ENCODE measurements at places on chromosomes 2 and 18. TPM values are rescaled to one million over a fixed set of nuclear protein-coding genes. Genes with fewer than 3 reads are reported as not detected.
A peak's percentile ranks its signal among the peaks of the same experiment; 100 is the strongest.

DNA sequence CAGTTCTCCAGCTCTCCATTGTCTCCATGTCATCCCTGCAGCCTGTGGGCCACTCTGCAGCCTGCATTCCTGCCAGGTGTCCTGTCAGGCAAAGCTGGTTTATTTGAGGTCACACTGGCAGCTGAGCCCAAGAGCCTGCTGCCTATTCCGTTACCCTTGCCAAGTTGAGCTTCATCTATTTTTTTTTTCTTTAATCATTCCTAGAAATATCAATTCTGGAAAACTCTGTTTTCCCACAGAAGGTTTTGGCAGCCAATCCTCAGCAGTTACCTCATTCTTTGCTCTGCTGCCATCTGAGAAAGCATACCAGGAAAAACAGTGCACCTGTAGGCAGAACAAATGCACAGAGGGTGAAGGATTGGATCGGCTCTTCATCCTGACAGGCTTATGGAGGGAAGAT lies 411.0 kb upstream of the ACVR2A start:
- no peak for DNase-seq

DNA sequence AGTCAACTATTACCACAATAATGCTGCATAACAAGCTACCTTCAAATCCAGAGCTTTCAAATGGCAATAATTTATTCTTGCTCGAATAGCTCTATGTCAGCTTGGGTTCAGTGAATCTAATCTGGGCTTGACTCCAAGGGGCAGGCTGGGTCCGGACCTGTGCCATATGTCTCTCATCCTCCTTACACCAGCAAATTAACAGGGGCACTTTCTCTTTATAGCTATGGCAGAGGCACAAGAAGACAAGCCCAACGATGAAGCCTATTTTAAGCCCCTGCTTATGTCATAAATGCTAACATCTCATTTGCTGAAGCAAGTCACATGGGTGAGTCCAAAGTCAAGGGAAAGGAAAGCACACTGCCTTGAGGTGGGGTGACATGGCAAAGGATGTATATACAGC lies 13.3 kb upstream of the ZNF521 start:
- DNase-seq: no peak

- DNase-seq: no peak
Measured at GRCh38 chr2:1936427-1936980, 192.2 kb upstream of the PXDN start.

DNA sequence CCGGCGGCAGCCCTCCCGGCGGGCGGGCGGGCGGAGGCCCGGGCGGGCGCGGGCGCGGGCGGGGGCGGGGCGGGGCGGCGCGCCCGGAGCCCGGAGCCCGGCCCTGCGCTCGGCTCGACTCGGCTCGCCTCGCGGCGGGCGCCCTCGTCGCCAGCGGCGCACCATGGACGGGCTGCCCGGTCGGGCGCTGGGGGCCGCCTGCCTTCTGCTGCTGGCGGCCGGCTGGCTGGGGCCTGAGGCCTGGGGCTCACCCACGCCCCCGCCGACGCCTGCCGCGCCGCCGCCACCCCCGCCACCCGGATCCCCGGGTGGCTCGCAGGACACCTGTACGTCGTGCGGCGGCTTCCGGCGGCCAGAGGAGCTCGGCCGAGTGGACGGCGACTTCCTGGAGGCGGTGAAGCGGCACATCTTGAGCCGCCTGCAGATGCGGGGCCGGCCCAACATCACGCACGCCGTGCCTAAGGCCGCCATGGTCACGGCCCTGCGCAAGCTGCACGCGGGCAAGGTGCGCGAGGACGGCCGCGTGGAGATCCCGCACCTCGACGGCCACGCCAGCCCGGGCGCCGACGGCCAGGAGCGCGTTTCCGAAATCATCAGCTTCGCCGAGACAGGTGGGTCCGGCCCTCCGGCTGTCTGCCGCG lies at the start of gene INHBB:
INHBB (plus strand) TSS at position 111 of the 641 bp plus-strand sequence; CDS start at position 164, 53 bp downstream.
- peak; percentile 73 for DNase-seq

GRCh38 chr2:170344663-170345346 lies 166.9 kb downstream of the MYO3B start:
- DNase-seq: no peak

- DNase-seq: no peak
Measured at GRCh38 chr2:204108781-204109295, 172.3 kb downstream of the ICOS start.

GRCh38 chr2:8847400-8847799 lies 10.0 kb upstream of the KIDINS220 start:
- no peak for DNase-seq

GRCh38 chr2:56476509-56477071 lies 292.8 kb downstream of the CCDC85A start:
- no peak for DNase-seq

DNA sequence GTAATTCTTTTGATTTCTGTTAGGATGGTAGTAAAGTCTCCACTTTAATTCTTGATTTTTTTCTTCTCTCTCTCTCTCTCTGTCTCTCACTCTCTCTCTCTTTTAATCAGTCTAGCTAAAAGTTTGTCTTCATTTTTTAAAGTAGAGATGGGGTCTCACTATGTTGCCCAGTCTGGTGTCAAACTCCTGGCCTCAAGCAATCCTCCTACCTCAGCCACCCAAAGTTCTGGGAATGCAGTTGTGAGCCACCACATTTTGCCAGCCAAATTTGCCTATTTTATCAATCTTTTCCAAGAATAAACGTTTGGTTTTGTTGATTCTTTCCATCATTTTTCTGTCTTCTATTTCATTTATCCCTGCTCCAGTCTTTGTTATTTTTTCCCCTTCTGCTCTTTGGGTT lies 23.9 kb upstream of the ACOXL start:
- no peak for DNase-seq

- DNase-seq: no peak
Measured at GRCh38 chr2:215286309-215286708, 25.6 kb upstream of the ATIC start.

DNA sequence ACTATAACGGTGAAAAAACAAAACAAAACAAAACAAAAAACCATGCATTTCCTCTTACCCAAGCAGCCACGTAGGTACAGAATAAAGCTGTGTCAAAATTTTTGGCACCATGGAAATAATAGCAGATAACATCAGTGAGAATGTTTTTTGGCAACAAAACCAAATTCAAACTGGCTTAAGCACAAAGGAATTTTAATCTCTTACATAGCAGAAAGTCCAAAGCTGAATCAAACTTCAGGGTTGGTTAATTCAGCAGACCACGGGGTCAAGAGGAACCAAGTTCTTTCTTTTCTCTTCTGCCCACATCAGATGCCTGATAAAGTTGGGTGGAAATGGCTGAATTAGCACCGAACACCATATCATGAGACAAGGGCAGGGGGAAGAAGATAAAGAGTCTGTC lies 129.5 kb downstream of the PAX3 start:
- no peak for DNase-seq

GRCh38 chr18:57027190-57027708 lies 119.6 kb upstream of the BOD1L2 start:
- DNase-seq: no peak

DNA sequence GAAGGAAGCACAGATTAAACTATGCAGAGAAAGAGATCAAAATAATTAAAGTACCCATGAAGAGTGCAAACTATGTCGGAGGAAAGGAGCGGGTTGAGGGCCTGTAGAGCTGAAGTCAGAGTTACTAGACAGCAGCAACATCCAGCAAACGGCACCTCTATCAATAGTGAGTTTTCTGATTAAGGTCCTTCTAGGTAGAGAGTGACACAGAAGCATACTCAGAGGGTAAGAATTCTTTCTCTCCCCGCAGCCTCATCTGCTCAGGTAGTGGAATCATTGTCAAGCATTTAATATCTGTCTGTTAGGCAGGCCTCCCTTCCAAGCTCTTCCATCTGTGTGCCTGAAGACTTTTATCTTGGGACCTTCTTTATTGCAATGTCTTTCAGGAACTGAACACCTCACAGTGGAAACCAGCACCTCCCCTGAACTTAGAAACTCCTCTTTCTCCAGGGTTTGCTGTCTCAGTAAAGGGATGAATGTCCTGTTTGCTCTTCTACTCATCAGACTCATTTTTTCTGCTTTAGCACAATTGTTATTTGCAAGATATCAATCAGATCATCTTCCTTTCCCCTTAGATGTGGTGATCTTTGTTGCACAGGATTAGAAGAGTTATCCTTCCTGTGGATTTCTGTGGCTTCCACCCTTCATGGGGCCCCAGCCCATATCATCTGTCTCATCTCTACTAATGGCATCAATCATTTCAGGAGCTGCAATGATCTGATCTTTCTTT lies 28.8 kb downstream of the SP140 start:
- DNase-seq: no peak

DNA sequence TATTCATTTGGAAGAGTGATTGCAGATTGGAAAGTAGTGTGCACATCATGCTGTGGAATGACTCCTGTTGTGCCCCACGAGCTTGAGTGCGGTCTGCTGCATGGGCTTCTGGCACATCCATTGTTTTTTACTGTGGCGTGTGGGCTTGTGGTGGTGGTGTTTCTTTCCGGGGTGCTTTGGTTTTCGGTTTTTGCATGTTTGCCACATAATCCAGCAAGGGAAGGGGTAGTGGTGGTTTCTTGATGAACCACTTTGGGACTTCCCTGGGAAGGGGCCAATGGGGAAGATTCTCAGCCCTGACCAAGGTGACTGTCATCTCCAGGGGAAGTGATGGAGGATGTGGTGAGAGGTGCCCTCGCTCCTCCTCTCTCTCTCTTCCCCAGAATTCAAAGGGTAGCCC lies 57.0 kb downstream of the COA5 start:
- DNase-seq: no peak

DNA sequence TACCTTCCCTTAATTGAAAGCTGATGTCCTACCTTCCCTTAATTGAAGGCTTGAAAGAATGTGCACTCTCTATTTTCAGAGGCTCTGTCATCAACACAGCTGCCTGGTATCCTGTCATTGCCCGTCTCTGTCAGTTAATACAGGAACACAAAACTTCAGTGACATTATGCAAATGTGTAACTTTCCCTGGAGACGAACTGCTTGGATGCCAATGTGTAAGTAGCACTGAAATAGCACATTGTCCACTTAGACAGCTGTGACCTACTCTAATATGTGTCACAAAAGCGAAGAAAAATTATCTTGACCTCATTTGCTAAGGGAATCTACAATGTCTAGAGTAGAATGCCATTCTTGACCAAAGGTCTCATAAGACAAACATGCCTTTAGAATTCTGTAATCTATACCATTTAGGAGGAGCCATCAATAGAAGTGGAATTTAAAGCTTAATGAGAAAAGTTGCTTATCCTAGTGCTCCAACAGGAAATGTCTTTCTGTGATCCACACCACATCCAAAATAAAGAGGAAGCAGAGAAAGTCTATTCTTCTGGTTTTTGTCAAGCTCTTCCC lies 138.1 kb downstream of the BARD1 start:
- no peak for DNase-seq

- DNase-seq: no peak
Measured at GRCh38 chr18:27787547-27787946, 389.4 kb downstream of the CDH2 start.

GRCh38 chr18:41814651-41815050 lies 140.4 kb upstream of the PIK3C3 start:
- DNase-seq: no peak

DNA sequence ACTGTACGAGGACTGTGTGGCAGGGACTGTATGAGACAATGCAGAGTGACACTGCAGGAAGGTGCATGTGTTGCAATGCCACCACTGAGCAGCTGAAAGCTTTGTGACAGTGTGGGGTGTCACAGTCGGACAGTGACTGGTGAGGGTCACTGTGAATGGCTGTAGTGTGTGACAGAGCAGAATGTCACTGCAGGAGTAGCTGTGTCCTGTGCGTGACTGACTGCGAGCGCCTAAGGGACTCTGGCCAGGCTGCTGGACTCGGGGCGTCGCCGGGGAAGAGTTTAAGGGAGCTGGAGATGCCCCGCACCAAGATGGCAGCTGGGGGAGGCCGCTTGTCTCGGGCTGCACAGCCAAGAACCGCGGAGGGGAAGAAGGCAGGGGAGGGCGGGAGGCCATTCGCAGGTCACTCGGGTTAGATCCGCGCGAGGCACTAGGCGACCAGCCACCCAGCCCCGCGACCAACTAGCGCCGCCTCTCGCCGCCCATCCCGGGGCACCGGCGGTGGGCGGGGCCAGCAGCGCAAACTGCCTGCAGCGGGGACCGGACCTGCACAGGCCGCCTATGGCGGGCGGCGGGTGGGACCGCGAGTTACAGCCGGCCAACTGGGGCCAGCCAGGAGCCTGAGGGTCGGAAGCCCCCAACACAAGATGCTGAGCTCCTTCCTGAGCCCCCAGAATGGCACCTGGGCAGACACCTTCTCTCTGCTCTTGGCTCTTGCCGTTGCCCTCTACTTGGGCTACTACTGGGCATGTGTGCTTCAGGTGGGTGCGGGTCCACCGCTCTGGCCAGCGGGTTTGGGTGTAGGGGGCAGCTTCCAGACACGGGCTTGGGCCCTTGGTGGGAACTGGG lies at the start of gene ABHD1:
ABHD1 (plus strand) TSS at position 514 of the 849 bp plus-strand sequence; CDS start at position 648, 134 bp downstream.
- DNase-seq: peak; percentile 59

DNA sequence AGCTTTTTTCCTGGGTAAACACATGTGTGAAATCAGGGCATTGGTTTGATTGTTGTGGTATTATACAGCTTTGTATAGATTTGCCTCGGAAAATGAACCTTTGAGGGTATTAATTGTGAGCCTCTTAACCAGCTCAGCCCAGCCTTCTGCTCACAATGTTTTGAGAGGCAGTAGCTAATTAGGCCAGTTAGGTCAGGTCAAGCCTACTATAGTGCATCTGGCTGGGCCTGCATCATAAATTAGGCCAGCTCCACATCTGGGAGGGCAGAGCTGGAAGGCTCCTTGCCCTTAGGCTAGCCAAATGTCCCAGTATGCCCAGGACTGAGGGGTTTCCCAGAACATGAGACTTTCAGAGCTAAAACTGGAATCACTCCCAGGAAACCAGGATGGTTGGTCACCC lies 43.0 kb downstream of the LRATD1 start:
- no peak for DNase-seq

DNA sequence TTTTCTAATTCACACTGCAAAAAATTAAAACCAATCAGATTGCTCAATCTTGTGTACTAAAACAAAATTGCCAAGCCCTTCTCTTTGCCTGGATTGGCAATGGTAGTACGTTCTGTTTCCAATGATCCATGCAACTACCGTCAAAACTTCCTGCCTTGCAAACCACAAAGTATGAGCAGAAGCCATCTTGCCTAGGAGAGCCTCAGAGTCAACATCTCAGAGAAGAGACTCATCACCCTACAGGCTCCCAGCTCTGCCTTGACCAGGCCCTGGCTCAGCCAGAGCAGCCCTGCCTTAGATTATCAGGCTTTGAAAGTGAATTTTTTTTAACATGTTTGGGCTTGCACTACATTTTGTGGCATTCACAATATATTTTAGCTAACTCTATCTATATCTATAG lies 574.1 kb downstream of the SATB2 start:
- no peak for DNase-seq

KCNE4 gene
- total RNA-seq: 54.6 TPM

BBS5 gene
- total RNA-seq: 4.2 TPM

DSG4 gene
- total RNA-seq: 0.12 TPM

ABCB11 gene
- 9.2 TPM for total RNA-seq

KCTD18 gene
- 12.9 TPM for total RNA-seq

HOXD4 gene
- 0.70 TPM for total RNA-seq

PSMA8 gene
- total RNA-seq: not detected

LINC00305 gene
- total RNA-seq: 0.32 TPM

SCN3A gene
- 13.2 TPM for total RNA-seq

TUBB8B gene
- total RNA-seq: not detected

C1QL2 gene
- 4.9 TPM for total RNA-seq

HMSD gene
- total RNA-seq: 0.10 TPM

GTF2A1L gene
- 4.1 TPM for total RNA-seq

TRPM8 gene
- 0.84 TPM for total RNA-seq

CWC22 gene
- 19.3 TPM for total RNA-seq

AMER3 gene
- 1.00 TPM for total RNA-seq

PROC gene
- 62.3 TPM for total RNA-seq

GALR1 gene
- 0.36 TPM for total RNA-seq

CHRNA1 gene
- total RNA-seq: 2.5 TPM

Data from hepatocyte (in vitro differentiated cells).